ENCODE measurements at places on chromosomes 12 and 14.

GRCh38 chr14:70538087-70538486, 3.3 kb upstream of the ADAM20 start:
- no peak for DNase-seq

DNA sequence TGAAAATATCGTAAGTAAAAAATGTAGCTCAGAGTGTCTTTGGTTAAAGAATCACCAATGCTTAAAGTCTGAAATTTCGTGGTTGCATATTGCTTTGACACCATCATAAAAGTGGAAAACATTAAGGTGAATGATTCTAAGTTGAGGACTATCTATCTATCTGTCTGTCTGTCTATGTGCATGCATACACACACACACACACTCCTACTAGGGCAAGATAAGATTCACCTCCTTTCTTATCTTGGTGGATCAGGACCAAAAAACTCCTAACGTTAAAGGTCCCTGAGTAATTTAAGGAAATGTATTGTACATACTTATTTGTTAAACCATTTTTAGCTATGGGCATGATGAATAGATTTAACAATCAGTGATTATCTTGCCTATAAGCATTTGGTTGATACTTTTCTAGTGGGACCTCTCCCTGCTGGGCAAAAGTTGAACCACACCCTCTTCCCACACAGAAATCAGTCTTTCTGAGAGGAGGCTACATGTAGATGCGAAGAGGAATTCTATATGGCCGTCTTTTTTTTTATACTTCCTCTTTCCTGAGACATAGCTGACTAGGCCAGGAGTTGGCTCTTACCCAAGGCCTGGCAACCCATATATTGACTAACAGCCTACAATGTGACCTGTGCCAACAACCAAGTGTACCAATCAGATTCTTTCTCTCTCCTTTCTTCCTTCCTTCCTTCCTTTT, 19.3 kb upstream of the LLPH start:
- DNase-seq = no peak

DNA sequence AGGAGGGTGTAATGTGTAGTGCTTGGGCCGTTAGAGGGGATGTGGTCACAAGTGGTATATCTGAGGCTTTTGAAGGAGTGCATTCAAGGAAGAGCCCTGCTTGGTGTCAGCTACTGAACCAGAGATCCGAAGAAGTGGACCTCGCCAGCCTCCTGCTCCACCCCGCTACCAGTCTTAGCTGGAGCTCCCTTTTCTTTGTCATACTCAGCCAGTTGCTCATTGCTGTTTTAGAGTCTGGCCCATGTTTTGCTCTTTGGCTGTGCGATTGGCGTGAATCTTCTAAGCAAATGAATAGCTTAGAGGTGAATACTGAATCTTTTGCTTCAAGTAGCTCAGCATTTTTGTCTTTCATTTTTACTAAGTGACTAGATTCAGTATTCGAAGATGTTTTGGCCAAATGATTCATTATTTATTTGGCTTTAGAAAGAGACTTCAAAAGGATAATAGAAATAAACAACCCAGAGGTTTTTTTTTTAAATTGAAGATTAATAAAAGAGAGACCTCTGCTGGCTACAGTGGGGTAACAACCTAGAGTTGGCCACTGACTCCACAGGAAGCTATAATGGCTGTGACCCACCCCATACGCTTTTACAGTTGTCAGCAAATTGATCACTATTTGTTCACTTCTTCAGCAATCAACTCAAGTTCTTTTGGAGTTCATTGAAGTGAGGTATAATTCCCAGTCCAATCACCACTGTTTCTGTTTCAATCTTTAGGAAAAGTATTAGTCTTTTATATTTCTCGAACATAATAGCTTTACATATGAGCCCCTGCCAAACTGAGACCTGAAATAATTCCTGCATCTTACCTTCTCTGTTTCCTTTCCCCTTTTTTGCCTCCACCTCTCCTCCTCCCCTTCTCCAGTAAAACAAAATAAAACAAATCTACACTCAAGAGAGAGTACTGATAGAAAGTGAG, 19.9 kb downstream of the CDKN1B start:
- DNase-seq = no peak

DNA sequence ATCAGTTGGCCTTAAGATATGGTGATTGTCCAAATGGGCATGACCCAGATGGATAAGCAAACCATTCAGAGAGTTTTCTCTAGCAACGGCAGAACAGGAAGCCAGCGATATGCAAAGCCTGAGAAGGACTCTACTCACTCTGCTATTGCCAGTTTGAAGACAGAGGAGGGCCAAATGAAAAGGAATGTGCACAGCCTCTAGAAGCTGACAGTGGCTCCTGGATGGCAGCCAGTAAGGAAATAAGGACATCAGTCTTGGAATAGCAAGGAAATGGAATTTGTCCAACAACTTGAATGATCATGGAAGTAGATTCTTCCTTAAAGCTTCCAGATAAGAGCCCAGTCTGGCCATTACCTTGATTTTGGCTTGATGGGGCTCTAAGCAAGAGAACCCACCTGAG, 60.0 kb downstream of the TMTC2 start:
- DNase-seq = no peak

DNA sequence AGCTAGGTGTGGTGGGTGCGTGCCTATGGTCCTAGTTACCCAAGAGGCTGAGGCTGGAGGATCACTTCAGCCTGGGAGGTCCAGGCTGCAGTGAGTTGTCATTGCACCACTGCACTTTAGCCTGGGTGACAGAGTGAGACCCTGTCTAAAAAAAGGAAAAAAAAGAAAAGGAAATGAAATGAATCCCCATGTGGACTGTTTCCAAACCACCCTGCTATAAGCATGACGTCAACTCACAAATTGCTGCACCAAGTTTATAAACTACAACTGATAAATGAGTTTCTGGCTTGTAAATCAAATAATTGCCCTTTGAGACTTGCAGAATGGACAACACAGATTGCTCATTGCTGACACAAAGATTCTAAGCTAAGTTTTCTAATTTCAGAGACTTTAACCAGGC, 51.0 kb upstream of the STK38L start:
- DNase-seq = no peak

- DNase-seq = no peak
Observed at GRCh38 chr14:101729382-101729781, 32.1 kb upstream of the PPP2R5C start.

DNA sequence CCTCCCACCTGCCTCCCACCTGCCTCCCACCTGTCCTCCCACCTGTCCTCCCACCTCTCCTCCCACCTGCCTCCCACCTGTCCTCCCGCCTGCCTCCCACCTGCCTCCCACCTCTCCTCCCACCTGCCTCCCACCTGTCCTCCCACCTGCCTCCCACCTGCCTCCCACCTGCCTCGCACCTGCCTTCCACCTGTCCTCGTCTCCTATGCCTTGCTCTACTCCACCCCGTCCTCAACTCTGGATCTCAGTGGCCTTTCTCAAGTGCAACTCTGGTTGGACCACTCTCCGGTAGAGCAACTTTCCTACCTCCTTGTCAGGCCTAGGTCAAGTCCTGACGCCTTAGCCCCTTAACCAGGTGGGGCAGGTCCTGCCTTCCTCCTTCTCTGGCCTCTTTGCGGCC, 29.3 kb upstream of the PEX5 start:
- no peak for DNase-seq

GRCh38 chr12:6626654-6627283, 9.0 kb downstream of the LPAR5 start:
- no peak for DNase-seq

- no peak for DNase-seq
Observed at GRCh38 chr14:49769171-49769570, 1.2 kb downstream of the KLHDC2 start.

DNA sequence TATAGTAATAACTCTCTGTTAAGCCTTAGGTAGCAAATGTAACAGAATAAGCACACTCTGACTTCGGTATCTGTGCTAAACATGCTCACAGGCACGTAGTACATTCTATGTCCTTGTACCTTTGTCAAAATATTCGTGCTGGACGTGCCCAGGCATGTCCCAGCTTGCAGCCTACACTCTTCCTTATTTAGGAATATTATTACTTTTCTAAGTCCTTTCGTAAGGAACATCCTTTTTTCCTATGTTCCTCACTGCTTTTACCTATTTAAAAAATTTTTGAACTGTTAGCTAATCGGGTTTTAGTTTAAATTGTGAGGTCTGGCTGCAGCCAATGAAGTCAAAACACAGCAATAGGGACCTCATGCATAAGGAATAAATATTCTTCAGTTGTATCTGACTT, 24.1 kb upstream of the UBC start:
- DNase-seq = no peak

- no peak for DNase-seq
Observed at GRCh38 chr14:64807551-64807950, 72.2 kb downstream of the SPTB start.

GRCh38 chr12:33813536-33813935, 208.8 kb upstream of the ALG10 start:
- no peak for DNase-seq

- DNase-seq = no peak
Observed at GRCh38 chr14:51602310-51602709, 49.4 kb upstream of the FRMD6 start.

DNA sequence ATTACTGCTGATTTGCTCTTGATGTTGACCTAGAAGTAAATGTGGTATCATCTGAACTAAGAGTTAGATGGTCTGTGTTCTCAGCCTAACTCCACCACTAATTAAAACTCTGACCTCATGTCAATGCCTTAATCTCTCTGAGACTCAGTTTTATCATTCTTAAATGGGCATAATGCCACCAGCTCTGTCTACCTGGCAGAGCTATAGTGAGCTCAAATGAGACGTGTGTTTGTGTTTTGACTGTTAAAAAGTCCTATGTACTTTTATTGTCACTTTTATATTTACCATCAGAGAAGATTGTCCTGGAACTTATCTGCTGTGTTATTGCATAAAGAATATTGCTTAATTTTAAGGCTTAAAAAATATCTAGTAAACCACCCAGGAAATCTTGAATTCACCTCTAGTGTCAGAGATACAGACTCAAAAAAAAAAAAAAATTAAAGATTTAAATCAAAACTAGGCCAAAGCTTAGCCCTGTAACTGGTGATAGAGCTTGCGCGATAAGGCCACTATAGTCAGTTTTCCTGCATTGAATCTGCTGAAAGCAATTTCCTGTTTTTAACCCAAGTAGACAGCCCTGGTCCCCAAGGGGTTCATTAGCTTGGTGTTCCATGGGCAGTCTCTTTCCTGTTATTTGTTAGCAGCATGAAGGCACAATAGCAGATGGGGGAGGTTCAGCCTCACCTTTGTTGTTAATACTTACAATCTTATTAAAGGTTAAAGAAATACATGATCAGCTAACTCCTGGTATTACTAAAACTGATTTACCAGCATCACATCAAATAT, 261.8 kb downstream of the ATP23 start:
- DNase-seq = no peak

DNA sequence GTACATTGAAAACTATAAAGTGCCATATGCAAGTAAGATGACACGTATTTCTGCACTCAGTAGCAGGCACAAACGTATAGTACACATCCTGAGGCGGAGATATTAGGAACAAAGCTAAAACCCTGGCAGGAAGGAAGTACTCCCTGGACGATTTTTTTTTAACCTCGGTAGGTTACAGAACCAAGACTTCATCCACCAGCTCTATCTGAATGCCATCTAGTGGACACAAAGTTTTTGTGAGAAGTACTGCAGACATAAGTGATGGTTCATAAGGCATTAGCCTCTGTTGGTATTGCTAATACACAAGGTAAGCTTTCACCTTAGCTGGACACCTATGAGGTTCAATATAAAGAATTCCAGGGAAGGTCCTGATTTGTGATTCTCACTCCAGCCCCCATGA, 83.0 kb upstream of the CCDC196 start:
- DNase-seq = no peak

GRCh38 chr14:89243741-89244140, 173.3 kb downstream of the FOXN3 start:
- DNase-seq = no peak

DNA sequence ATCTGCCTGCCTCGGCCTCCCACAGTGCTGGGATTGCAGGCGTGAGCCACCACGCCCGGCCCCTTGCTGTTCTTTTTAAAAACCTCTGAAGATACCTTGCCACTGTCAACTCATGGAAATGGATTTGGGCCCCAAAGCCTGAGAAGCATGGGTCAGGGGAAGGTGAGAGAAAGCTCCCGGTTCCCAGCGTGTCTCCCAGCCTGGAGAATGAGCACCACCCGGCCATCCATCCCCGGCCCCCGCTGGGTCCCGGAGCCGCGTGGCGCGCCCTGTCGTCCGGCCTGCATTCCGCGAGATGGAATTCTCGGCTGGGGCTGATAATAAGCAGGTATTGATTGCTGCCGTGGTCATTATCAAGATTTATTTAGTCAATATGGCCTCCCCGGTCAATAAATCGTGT, 126.5 kb upstream of the MYL2 start:
- no peak for DNase-seq

DNA sequence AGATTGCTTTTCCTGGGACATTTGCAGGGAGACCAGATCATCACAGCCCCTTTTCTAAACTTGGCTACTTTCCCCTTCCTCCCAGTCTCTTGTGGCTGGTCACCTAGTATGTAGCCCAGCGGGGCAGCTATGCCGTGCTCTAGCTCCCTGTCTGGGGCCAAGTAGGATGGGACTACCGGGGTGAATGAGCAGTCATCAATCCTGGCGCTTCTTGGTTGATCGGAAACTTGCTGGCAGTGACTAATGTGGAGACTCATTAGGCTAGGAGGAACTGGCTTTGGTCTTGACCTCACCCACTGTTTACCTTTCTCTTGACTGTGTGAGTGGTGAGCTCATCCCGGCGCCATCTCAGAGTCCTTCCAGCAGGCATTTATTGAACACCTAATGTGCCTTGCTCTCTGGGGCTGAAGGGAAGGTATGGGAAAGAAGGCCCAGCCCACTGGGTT, 15.9 kb downstream of the PLEKHG3 start:
- no peak for DNase-seq

GRCh38 chr12:15154103-15154502, 67.1 kb downstream of the RERG start:
- no peak for DNase-seq

GRCh38 chr12:3550839-3551238, 59.8 kb downstream of the PRMT8 start:
- no peak for DNase-seq

GRCh38 chr14:104794099-104794498, 1.4 kb downstream of the AKT1 start:
- DNase-seq = no peak

GRCh38 chr12:82800185-82800584, 113.5 kb downstream of the TMTC2 start:
- DNase-seq = no peak

GRCh38 chr12:77239617-77240016, 174.2 kb upstream of the E2F7 start:
- no peak for DNase-seq

GRCh38 chr12:104063712-104064030, 660 bp upstream of the HCFC2 start:
- no peak for DNase-seq

GRCh38 chr14:32707742-32708500, 230.8 kb upstream of the NPAS3 start:
- DNase-seq = no peak

GRCh38 chr12:93759512-93760081, 82.4 kb downstream of the CRADD start:
- no peak for DNase-seq

GRCh38 chr12:6869049-6870021, 2.0 kb downstream of the TPI1 start:
- DNase-seq = peak; percentile 69

DNA sequence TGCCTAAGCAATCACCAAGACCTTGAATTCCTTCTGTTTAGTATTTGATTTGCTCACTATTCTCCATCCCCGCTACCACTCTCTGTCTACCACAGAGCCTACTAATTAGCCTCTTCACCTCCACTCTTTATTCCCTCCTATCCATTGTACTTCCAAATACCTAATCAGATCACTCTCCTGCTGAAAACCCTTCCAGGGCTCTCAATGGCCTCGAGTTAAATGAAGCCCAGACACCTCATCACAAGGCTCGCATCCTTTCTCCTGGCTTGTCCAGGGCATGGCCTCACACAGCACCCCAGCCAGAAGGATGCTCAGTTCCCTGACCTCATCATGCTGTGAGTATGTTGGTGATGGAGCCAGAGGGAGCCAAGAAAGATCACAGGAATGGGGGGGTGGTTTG, 71.4 kb upstream of the PRMT8 start:
- DNase-seq = no peak
